Trophoblast cell (in vitro differentiated cells and primary cell): ENCODE measurements at places on chromosomes 1 and 21.

DNA sequence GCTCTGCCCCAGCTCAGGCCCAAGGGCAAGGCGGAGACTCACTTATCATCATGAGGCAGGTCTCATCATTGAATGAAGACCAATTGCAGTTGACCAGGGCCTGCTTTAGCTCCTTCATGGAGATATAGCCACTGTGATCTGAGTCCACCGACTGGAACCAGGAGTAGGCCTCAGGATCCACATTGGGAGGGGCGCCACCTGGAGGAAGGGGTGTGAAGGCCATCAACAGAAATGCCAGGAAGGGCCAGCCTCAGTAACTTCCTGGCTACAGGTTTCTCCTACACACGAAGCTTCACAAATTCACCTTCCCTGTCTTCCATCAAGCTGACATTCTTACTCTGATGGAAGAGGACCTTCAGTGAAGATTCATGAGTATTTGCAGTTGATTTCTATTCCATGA lies 11.6 kb downstream of the PEF1 start:
- DNase-seq: no peak

- DNase-seq: peak; percentile 49
Observed at GRCh38 chr1:227894831-227895451, 52.8 kb downstream of the WNT9A start.

- DNase-seq: no peak
Observed at GRCh38 chr1:61226791-61227567, 144.6 kb downstream of the NFIA start.

DNA sequence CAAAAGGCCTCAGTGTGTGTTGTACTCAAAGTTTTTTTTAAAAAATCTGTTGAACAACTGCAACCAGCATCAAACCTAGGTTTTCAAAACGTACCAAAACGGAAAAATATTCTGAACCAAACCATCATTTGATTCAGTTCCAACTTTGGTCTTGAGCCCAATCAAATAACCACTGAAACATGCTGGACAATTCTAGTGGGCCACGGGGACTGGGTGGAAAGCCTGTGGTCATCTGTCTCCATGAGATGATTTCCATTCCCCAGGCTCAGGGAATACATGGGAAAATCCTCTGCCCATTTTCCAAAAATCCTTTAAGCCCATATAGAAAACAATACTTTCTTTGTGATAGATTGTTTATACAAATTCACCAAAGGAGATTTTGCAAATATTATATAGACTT lies 22.5 kb downstream of the ITPKB start:
- no peak for DNase-seq

- no peak for DNase-seq
Observed at GRCh38 chr1:174326278-174326677, 121.5 kb upstream of the GPR52 start.

DNA sequence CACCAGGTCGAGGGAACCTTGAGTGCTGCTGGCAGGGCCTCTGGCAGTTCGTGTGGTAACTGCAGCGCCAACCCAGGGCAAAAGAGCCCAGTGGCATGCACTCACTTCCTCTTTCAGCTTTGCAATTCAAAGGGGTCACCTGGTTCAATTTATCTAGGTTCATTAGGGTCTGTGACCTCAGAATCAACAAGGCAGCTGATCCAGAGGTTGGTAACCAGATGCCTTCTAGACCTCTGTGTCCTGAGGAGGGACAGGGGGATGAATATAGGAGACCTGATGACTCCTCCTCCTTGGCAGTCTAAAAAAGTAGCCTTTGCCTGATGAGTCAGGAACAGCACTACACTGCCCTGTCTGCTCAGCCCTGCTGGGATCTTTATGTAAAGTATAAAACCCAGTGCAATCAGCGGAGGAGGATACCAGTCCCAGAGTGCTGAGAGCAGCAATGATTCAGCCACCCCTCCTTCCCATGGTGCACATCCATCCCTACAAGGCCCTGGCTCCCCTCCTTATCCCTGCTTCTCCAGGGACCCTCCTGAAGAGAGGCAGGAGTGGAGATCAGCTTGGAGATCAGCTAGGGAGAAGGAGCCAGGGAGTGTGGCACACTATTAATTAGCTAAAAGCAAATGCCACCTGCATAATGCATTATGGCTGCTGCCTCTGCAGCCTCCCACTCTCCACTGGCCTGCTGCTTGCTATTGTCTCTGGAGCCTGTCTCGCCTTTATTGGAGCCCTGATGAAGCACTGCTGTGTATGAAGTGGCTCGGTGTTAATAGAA lies 11.2 kb upstream of the FMOD start:
- no peak for DNase-seq

GRCh38 chr1:181986907-181987305 lies 74.6 kb downstream of the ZNF648 start:
- DNase-seq: no peak

GRCh38 chr1:83546874-83547273 lies 452.1 kb downstream of the TTLL7 start:
- no peak for DNase-seq

GRCh38 chr1:28845786-28846543 lies 34.0 kb downstream of the OPRD1 start:
- peak; percentile 8 for DNase-seq

GRCh38 chr1:44684525-44684924 lies 10.0 kb downstream of the ARMH1 start:
- DNase-seq: no peak

DNA sequence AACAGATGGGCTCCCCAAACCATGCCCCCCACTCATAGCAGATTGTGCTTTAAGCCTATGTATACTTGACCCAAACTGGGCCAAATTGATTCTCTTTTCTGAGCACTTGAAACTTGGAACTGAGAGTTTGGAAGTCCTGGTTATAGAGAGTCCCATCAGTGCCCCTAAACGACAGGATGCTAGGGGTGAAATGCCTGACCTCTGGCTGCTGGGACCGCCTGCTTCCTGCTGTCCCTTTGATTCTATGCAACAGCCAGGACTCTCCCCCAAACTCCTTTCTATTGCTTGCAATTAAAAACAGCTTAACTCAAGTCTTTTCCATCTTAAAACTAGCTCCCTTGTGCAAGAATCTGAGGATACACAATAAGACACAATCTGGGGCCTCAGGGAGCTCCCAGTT lies 4.7 kb downstream of the C1orf210 start:
- DNase-seq: no peak

- no peak for DNase-seq
Observed at GRCh38 chr1:29052100-29052499, 71.6 kb downstream of the TMEM200B start.

DNA sequence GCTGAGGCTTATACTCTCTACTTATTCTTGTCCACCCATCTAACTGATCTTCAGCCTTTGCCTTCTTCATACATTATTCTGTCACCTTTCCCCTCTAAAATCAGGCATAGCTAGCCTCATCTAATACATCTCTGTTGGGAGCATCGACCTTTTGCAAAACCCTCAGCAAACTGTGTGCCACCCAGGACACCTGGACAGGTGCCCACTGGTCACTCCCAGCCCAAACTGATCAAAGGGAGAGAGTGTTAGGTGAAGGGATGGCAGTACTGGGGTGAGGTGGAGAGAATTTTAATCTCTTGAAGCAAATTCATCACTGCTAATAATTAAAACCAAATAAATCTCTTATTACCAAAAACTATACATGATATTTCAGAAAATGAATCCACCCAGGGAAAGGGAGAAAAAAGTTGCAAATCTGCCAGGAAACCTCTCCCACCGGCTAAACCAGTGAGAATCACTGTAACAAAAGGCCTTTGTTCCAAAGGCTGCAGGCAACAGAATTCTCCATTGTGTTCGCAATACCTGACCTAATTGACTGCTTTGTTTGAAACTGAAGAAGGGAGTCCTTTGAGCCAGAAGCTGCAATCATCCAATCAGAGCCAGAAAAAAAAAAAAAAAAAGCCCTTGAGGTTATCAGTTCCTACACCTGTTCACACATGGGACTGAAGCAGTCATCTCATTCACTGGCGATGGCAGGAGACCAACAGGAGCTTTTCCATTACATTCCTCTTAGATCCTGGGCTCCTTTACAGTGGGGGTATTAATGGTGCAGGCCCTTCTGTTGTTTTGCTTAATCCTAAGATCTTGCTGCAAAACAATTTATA lies 172.6 kb downstream of the APP start:
- no peak for DNase-seq

DNA sequence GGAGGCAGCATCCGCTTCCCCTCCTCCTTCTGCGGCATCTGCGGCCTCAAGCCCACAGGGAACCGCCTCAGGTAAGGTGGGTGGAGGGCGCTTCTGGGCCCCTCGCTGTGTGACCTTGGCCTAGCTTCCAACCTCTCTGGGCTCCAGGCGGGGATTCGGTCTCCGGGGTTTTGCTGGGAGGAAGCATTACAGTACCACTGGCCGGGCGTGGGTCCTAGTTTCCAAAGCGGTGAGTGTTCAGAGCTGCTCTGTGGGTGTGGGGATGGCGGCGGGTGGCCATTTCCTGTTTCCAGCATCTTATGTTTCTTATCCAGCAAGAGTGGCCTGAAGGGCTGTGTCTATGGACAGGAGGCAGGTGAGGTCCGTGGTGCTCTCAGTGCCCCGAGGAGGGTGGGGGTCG lies 11.6 kb downstream of the FAAH start:
- DNase-seq: no peak

DNA sequence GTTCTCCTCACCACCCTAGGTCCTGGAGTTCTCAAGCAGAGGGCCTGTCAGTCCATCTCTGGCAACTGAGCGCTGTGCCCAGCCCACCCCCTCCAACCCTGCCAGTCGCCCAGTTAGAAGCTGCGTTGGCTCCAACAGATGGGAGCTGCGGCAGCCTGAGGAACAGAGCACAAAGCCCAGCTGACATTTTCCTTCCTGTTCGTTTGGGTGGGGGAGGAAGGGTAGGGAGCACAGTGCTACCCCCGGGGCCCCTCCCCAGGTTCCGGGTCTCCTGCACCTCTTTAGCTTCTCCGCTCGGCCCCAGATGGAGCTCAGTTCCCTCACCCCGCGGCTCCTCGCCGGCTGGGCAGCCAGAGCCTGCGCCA lies 1.4 kb downstream of the LRRN2 start:
- no peak for DNase-seq

- DNase-seq: no peak
Observed at GRCh38 chr1:108054396-108054795, 89.4 kb upstream of the VAV3 start.

- peak; percentile 81 for DNase-seq
Observed at GRCh38 chr1:10387677-10388386, 11.0 kb upstream of the PGD start.

- no peak for DNase-seq
Observed at GRCh38 chr21:36881228-36881627, 85.2 kb downstream of the HLCS start.

DNA sequence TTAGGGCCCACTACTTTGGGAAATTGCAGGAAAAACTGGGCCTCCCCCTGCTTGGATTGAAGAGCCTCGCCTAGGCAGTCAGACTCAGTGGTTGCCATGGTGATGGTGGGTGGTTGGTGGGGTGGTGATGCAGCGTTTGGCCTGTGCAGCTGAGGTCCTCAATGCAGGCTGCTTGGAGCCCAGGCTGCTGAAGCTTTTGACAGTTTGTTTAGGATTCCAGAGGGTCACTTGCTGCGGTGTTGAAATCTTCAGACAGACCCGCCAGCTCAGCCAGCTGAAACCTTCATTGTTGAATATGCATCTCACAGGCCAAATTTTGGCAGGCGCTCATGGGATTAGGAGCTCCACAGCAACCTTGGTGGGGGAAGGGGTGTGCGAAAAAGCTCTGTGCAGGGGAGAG lies 67.9 kb downstream of the CACNA1E start:
- DNase-seq: no peak

DNA sequence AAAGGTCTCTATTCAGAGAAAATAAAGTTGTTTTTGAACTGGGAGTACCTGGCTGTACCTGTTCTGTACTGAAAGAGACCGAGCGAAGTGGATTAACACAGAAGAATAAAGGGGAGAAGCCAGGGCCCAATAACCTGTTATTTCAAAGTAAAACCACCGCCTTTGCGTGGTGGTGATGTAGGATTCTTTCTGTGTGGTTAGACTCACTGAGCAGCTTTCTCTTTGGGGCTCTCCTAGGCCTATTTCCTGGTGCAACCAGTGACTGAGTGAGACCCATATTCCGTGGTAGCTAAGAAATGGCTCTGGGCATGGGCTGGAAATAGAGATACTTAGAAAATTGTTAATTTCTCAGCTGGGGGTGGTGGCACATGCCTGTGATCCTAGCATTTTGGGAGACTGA lies 99.9 kb downstream of the XCL2 start:
- no peak for DNase-seq

GRCh38 chr1:165738794-165739193 lies 29.9 kb downstream of the TMCO1 start:
- peak; percentile 22 for DNase-seq

GRCh38 chr1:193456811-193457280 lies 270.4 kb upstream of the B3GALT2 start:
- DNase-seq: no peak

DNA sequence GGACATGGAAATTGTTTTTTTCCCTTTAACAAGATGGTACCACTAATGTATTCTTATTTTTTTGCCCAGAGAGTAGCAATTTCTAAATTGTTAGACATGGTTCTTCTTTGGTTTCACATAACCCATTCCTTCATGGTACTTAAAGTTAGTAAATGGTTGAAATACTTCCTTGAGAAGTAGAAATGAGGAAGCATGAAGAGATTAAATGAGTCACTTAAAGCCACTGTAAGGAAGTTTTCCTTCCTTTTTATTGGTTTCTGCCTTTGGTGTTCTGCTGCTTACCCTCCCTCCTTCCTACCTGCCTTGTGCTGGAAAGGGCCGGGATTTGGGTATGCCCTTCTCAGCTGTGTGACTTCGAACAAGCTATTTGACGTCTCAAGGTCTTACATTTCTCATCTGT lies 101.0 kb downstream of the KIF26B start:
- peak; percentile 24 for DNase-seq

GRCh38 chr1:94425821-94426484 lies 7.8 kb downstream of the ABCD3 start:
- DNase-seq: no peak

- DNase-seq: no peak
Observed at GRCh38 chr1:73463873-73464272, 734.1 kb downstream of the LRRIQ3 start.

- peak; percentile 11 for DNase-seq
Observed at GRCh38 chr1:70504176-70504820, 93.2 kb downstream of the CTH start.

DNA sequence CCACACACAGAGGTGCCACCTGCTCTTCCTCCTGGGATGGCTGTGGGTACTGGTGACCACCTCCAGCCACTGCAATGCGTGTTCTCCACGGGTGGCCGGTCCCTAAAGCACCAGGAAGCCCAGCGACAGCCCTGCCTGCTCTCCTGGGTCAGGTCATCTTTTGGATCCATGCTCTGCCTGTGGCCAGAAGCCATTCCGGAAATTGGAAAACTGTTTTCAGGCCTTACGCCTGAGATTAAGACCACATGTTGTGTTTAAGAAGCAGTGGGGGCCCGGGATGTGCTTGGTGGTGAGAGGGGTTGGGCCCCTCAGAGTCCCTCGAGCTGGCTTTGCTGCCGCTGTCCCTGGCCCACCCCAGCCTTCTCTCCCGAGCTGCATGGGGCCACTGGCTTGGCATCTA lies 150.8 kb downstream of the PEX14 start:
- no peak for DNase-seq

- no peak for DNase-seq
Observed at GRCh38 chr1:218772575-218772974, 401.1 kb upstream of the LYPLAL1 start.

GRCh38 chr1:156465747-156466365 lies 34.7 kb downstream of the MEF2D start:
- no peak for DNase-seq

- no peak for DNase-seq
Observed at GRCh38 chr1:79819140-79819539, 812.6 kb upstream of the ADGRL4 start.

- no peak for DNase-seq
Observed at GRCh38 chr1:232057217-232057895, 430.8 kb downstream of the DISC1 start.
